Neural crest cell (in vitro differentiated cells): ENCODE measurements at places on chromosomes 2 and 18.

DNA sequence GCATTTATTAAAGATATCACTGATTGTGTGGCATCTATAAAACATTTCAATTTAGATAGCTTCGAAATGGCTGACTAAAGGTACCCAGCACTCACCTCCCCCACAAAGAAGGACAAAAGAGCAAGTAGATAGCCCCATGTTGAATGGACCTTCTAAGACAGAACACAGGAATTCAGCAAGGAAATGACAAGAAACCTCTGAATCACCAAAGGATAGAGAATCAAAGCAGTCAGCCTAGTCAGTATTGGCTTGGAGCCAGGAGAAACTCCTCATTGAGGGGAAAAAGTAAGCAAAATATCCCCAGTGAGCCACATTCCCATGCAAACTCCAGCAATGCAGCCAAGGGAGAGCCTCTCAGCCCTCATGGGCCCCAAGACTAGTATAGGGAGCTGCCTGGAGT, 113.7 kb downstream of the BARD1 start:
- DNase-seq: no peak

GRCh38 chr18:33495278-33495677, 54.8 kb upstream of the CCDC178 start:
- DNase-seq: peak; percentile 27

- DNase-seq: peak; percentile 21
Observed at GRCh38 chr2:10412380-10412779, 35.7 kb downstream of the ODC1 start.

DNA sequence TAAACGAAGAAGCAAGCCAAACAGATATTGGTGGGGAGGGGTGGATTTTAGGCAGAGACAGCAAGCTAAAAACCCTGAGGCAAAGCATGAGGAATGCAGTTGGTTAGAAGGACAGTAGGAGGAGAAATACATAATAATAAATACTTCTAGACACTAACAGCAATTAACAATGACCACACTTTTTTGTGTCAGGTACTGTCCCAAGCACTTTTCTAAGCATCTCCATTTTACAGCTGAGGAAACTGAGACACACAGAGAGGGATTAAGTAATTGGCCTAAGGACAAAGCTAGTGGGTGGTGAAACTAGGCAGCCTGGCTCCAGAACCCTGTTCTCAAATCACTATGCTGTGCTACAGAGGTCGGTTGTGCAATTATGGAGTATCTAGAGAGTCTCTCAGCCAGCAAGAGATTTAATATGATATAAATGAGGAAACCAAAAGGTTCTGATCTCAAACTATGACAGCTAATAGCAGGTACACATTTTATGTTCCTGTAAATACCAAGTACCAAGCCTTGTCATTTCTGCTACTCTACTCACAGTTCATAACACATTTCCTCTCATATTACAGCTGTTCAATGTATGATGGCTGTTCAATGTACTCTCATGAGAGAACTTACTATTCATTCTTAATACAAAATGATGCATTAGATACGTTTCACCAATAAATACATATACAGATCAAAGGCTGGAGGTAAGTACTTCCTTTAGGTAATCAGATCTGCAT, 5.3 kb downstream of the MAP4K3 start:
- no peak for DNase-seq

GRCh38 chr18:22551536-22552151, 133.9 kb upstream of the CTAGE1 start:
- DNase-seq: no peak

GRCh38 chr2:223000872-223001796, 50.9 kb upstream of the KCNE4 start:
- no peak for DNase-seq

- DNase-seq: peak; percentile 23
Observed at GRCh38 chr2:118852605-118853128, 5.2 kb upstream of the EN1 start.

GRCh38 chr2:105553538-105554196, 154.8 kb upstream of the FHL2 start:
- no peak for DNase-seq

DNA sequence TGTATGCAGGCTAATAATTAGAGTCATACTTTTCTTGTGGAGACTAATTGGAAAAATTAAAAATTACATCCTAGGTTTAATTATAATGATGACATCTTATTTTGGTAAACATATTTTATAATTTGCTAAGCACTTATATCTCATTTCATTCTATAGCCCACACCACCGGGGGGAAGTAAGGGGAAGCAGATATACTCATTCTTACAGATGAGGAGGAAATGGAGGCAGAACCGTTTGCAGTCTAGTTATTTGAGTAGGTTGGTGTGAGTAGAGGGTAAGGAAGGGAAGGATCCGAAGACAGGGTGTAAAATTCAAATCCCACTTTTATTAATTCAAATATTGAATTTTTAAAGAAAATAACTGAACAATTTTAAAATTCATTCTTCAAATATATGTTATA, 3.7 kb downstream of the ITGAV start:
- DNase-seq: no peak

DNA sequence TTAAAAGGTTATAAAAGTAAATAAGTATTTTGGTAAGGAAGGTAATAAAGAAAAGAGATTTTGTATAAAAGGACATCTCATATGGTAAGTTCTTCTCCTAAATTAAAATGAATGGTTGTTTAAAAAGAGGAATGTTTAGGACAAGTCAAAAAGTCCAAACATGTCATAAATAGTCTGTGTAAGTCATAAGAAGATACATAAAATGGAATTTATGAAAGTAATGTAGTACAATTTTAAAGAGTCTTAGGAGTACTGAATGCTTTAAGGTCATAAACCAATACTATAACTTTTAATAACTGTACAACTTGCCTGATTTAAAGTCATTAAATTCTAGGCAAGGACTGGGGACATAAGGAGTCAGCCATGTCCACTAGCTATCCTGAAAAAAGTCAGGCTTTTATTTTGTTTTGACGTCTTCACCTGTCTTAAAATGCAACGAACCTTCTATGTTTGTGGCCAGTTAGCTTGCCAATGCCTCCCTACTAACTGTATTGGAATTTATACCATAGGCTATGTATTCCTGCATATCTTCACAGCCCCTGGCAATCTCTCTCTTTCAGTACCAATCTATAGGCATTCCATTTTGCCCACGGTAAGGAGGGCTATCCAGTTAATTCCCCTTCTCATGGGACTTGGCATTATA, 312.3 kb upstream of the LRRTM4 start:
- DNase-seq: no peak

- DNase-seq: no peak
Observed at GRCh38 chr2:11941201-11942177, 195.1 kb downstream of the LPIN1 start.

DNA sequence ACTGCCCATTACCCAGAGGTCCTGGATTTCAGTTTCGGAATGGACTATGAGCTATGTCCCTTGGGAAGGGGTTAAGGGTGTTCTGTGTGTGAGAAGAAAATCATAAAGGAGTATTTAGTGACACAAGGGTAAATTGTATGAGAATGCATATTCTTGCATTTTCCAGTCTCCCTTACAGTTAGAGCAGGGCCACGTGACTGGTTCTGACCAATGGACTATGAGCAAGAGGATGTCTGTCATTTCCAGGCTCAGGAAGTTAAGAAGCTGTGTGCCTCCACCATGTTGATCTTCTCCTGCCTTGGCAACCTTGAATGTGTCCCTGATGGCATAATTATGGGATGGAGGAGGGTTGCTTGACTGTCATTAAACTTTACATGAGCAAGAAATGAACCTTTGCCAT, 94.9 kb downstream of the DHRS9 start:
- DNase-seq: no peak

GRCh38 chr18:13366962-13367892, 148.7 kb downstream of the LDLRAD4 start:
- no peak for DNase-seq

DNA sequence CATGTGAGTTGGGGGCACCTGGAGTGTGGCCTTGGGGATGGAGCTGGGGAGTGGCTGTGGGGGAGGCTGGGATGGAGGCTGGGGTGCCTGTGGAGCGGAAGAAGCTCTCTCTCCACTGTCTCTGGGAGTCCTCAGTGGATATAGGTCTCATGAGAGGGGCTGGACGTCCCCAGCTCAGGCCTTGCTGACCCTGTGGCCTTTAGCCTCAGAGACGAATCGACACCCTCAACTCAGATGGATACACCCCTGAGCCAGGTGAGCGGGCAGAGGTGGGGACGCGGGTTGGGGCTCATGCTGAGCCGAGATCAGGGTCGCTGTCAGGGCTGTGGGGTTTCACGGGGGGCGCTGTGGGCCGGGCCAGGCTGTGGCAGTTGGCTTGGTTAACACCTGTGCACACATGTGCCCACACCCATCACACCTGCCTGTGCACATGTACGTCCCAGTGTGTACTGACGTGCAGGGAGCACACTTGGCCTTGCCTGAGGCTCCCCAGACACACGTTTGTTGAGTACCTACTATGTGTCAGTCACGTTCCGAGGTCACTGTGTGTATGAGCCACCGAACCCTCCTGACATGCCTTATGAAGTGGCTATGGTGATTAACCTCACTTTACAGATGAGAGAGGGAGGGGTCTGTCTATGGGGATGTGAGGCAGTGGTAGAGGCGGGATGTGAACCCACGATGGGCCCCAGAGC, 20.1 kb downstream of the ZAP70 start:
- DNase-seq: no peak

DNA sequence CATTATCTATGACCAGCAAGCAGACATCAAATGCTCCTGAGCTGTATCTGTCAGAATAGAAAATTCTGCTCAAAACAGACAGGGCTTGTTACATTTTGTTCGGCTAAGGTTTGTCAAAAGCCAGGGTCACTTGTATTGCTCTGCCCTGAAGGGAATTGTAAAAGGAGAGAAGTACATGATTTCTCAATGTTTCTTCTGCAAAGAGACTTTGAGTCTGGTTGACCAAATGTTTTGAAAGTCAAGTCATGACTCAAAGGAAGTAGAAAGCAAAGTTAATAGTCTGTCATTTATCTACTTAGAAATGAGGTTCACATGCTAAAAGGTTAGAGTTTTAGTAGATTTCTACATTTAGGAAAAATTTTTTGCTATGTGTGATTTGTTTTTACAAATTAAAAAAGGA, 1624.1 kb upstream of the ZEB2 start:
- DNase-seq: no peak

- no peak for DNase-seq
Observed at GRCh38 chr2:163934131-163934530, 198.3 kb upstream of the FIGN start.

DNA sequence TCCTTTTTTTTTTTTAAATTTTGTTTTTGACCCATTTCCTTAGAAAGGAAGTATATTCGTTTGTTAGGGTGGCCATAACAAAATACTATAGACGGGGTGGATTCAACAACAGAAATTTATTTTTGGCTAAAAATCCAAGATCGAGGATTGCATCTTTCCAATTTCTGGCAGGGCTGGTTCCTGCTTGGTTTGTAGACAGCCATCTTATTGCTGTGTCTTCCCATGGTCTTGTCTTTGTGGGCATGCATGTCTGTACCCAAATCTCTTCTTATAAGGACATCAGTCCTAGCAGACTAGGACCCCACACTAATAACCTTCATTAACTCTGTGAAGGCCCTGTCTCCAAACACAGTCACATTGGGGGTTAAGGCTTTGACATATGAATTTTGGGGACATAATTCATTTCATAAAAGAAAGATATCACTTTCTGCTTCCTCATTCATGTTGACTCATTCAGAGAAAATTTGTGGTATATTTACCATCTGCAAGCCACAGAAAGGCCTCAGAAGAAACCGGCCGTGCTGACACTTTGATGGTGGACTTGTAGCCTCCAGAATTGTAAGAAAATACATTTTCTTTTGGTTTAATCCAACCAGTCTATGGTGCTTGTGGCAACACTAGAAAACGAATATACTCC, 262.1 kb downstream of the LPIN1 start:
- no peak for DNase-seq

GRCh38 chr18:44396550-44396949, 284.1 kb upstream of the SETBP1 start:
- DNase-seq: no peak

- DNase-seq: no peak
Observed at GRCh38 chr2:43241558-43241957, 15.2 kb upstream of the ZFP36L2 start.

DNA sequence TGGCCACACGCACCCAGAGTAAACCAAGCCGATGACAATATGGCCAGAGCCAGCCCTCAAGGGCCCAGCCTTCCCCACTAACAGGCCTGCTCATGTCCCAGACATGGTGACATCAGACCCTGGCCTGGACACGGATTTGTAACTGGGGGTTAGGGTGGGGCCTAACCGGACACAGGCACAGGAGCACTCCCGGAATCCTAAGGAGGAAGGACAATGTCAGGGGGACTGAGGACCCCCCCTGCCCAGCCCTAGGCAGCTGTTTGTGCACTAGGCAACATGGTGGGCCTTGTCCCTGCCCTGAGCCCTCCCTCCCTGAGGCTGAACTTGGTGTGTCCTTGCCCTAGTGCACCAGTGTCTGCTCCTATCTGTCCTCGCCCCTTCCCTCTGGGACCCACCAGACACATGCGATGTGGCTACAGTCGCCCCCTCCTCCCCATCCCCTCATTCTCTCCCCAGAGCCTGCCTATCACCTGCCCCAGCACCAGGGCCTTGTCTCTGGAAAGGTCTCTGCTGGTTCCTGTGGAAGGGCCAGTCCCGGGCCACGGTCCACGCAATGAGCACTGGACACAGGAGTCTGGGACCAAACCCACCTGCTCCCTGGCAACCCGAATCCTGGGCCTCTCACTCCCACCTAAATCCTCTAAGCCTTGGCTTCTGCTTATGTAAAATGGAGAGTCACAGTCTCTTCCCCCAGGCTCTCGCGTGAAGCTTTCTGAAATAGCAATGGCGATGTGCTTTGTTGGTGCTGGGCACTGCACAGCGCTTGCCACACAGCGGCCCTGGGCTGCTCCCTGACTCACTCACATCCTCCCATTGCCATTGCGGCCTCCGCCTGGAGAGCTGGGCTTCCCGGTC, 76.5 kb upstream of the RAB6C start:
- DNase-seq: no peak

- DNase-seq: peak; percentile 14
Observed at GRCh38 chr18:57959278-57959677, 84.7 kb upstream of the NEDD4L start.

- DNase-seq: no peak
Observed at GRCh38 chr2:209592106-209592505, 168.3 kb downstream of the MAP2 start.

DNA sequence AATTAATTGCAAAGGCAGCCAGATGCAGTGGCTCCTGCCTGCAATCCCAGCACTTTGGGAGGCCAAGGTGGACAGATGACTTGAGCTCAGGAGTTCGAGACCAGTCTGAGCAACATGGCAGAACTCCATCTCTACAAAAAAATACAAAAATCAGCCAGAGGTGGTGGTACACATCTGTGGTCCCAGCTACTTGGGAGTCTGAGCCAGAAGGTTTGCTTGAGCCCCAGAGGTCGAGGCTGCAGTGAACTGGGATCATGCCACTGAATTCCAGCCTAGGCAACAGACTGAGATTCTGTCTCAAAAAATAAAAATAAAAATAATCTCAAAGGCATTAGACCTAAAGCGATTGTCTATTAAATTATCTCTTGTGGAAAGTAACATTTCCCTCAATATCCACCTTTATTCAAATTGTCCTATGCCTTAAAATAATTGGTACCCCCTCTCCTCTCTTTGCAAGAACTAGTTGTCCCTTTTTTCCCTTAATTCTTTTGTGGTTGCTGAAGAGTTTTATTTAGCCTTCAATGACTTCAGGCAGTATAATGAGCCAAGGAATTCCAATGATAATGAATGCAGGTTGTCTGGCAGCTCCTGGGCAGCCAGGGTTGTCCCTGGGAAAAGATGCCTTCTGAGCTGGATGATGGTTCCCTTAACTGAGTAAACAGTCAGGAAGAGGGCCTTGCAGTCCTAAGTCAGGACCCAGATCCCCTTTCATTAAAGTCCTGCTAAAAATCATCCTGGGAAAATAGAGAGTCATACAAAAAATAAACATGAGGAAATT, 32.2 kb downstream of the GPR75 start:
- no peak for DNase-seq

- no peak for DNase-seq
Observed at GRCh38 chr2:61759718-61760117, 94.1 kb downstream of the FAM161A start.
